GM12892 (cell line): ENCODE measurements at places on chromosomes 16 and 17.

GRCh38 chr16:74650966-74651567, 15.6 kb downstream of the RFWD3 start:
- no peak for DNase-seq

DNA sequence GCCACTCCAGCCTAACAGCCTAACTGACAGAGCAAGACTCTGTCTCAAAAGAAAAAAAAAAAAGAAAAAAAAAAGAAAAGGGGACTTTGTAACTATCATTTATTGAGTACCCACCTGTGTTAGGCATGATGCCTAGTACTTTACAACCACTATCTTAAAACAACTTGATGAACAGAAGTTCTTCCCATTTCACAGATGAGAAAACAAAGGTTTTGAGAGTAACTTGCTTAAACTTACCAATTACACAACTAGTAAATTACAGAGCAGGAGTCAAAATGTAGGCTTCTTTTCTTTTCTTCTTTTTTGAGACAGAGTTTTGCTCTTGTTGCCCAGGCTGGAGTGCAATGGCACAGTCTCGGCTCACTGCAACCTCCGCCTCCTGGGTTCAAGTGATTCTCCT, 96.8 kb upstream of the CORO6 start:
- DNase-seq: no peak

- DNase-seq: peak; percentile 73
Observed at GRCh38 chr16:642189-643049, 791 bp downstream of the MCRIP2 start.

DNA sequence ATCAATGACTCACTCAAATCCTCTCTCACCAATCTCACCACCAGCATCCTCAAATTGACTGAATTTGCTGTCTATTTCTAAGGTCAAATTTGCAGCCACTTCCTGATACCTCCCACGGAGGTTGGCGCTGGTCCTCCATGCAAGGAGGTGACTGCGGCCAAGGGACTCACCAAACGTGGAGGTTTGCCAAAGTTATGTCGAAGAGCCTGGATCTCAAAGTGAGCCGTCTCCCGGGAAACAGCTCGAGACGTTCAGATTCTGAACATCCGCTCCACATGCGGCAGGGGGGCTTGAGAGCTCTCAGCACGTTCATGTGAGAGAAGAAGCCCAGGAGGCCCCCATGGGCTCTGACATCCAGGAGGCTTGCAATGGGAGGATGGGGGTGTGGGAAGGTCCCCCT, 22.6 kb downstream of the LGALS3BP start:
- no peak for DNase-seq

DNA sequence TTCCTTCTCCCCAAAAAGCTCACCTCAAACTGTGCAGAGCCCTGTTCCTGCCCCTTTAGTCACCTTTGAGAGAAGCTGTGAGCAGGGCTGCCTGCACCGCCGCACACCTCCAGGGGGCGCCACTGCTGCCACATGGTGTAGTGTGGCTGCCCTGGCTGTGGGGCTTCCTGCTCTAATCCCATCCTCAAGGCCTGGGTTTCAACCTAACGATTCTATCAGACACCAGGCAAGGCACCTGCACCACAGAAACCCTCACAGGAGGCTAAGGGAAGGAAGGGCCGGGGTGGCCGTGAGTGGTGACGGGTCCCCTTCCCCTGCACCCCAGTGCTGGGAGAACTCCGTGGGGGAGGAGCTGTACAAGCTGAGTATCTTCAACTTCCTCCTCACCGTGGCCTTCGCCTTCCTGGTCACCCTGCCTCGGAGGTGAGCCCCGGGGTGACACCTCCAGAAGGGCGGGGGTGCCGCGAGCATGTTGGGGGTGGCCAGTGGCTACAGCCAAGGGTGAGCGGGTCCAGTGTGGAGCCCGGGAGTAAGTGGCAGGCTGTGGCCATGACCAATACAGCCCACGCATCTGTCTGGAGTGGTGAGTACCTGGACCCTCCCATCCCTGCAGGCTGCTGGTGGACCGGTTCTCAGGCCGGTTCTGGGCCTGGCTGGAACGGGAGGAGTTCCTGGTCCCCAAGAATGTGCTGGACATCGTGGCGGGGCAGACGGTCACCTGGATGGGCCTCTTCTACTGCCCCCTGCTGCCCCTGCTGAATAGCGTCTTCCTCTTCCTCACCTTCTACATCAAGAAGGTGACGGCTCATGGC, 7.0 kb downstream of the TMC8 start:
- no peak for DNase-seq

- no peak for DNase-seq
Observed at GRCh38 chr17:80468242-80468641, 8.2 kb downstream of the NPTX1 start.

DNA sequence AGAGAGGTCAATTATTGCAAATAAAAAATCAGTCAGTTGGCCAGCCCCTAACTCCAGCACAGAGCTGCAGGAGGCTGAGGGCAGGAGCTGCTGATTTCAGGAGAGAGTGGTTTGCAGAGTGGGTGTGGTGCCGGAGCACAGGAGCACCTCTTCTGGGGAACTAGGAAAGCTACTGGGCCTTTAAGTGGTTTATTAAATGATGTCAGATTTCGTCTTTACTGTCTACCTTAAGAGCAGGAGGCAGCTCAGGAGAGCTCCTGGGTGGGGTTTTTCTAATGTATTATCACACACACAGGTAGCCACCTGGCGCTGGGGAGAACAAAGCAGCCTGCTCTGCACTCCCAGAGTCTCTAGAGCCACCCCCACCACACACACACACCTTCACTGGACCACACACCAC, 11.5 kb upstream of the HAS3 start:
- no peak for DNase-seq

DNA sequence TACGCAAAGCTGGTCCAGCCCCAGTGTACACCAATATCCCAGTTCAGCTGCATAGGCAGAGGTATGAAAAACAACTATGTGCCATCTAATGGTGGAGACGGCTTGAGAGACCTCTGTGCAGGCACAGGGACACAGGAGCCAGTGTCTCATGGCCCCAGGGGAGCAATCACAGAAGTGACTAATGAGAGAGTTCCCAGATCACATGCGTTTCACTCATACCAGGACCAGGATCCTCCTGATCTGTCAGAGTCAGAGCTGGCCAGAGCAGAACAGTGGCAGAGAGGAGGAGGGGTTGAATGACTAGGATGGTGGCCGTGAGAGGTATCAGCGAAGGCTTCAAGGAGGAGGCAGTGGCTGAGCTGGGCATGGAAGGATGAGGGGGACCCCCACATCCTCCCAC, 41.1 kb downstream of the TMEM132E start:
- no peak for DNase-seq

DNA sequence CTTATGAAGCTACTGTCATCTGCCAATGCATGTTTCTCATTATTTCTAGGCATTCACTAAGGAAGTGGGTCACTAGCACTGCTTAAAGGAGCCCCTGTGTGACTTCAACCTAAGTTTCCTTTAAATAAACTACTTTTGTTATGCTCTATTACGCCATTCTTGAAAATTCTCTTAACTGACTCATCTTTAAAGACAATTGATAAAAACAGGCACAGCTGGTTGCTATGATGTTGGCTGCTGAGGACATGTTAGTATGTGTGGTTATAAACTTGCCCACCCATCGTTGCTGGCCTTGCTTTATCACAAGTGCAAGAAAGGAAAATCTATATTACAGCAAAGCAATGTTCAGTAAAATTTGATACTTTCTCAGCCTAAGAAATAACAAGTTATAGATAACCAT, 75.8 kb upstream of the CNTNAP4 start:
- no peak for DNase-seq

DNA sequence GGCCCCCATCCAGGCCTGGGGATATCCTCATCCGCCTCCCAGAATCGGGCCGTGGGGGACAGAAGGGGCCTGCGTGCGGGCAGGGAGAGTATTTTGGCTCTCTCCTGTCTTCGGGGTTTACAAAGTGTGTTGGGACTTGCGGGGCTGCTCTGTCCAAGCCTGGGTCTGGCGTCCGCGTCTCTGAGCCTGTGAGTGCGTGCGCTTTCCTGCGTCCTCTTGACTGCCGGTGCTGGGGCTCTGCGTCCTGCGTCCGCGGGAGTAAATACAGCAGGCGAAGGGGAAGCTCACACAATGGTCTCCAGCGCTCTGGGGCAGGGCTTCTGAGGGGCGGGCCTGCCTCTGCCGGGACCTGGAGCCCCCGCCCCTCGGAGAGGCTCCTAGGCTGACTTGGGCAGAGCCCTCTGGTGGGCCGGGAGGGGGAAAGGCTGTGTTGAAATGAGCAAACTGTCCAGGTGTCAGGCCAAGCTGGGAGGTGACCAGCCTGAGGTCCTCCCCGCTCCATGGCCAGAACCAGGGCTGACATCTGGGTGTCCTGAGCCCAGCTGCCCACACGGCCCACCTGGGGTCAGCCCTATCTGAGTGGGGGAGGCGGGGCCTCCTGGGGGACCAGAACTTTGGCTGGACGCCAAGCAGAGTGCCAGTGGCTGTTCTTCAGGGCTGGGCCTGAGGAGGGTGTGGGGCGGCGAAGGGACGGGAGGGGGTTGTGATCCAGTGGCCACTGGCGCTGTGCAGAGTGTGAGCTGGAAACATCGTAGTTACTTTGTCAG, 233.6 kb downstream of the SEC14L1 start:
- peak; percentile 61 for DNase-seq

DNA sequence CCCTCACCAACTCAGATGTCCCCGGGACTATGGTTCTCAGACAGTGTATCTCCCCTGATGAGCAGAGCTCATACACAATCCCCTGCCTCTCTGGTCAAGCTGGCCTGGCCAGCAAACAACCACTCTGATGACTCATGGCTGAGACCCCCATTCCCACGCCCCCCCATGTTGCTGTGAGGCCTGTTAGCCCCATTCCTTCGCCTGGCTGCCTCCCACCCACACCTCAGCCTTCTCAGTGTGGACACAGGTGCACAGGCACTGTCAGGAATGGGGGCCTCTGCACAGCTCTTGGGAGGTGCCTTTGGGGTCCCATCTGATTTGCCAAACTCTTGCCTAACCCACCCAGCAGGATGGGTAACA, 80.2 kb downstream of the CNGB1 start:
- DNase-seq: no peak

DNA sequence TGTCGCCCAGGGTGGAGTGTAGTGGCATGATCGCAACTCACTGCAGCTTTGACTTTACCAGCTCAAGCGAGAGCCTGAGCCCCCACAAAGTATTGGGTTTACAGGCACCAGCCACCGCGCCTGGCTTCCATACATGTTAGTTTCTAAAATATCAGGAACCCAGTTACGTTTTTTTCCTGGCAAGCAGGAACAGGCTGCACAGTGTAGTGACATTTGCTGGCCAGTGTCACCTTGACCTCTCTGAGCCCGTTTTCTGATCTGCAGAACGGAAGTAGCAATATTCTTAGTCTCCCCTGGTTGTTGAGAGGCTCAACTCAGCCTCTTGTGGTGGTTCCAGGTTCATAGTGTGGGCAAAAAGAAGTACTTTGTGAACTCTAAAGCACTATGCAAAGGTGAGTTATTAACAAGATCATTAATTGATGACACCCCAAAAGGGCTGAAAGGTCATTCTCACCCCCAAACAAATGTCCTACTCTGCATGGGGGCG, 15.6 kb downstream of the IGF2BP1 start:
- DNase-seq: no peak

- no peak for DNase-seq
Observed at GRCh38 chr16:66621973-66622372, 17.5 kb downstream of the CMTM3 start.

DNA sequence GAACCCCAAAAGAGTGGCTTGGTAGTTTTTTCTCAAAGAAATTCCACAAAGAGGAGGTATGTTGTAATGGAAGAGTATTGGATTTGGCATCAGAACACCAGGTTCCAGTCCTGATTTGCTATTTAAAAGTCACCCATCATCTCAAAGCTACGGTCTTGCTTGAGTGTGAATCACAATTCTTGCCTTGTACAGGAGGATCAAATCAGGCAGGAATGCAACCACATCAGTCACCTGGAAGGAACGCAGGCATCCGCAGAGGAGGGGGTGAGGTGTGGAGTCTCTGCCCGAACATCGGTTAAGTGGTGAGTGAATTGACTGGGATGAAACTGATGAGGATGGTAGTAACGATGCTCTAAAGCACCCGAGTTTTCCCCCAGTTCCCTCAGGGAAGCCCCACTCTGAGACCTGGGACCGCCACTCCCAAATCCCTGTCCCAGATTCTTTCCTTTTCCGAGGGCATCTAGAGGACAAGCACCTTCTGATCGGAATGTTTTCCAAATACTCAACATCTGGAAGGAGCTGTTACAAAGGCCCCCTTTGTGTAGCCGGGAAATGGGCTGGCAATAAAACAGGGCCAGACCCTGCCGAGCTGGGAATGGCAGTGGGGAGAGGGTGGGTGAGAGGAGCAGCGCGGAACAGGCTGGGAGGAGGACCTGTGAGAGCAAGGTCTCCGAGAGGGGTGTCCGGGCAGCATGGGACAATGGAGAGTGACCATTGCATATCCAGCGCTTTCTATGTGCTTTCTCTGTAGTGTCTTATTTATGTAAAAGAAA, 469.6 kb downstream of the SLC39A11 start:
- no peak for DNase-seq

DNA sequence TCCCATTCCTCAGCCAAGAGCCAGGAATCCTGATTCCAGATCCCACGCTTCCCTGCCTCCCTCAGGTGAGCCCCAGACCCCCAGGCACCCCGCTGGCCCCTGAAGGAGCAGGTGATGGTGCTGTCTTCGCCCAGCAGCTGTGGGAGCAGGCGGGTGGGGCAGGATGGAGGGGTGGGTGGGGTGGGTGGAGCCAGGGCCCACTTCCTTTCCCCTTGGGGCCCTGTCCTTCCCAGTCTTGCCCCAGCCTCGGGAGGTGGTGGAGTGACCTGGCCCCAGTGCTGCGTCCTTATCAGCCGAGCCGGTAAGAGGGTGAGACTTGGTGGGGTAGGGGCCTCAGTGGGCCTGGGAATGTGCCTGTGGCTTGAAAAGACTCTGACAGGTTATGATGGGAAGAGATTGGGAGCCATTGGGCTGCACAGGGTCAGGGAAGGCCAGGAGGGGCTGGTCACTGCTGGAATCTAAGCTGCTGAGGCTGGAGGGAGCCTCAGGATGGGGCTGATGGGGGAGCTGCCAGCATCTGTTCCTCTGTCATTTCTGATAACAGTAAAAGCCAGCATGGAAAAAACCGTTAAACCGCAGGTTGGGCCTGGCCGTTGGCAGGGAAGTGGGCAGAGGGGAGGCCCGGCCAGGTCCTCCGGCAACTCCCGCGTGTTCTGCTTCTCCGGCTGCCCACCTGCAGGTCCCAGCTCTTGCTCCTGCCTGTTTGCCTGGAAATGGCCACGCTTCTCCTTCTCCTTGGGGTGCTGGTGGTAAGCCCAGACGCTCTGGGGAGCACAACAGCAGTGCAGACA, at the start of gene SPN:
SPN (plus strand) TSS at position 232 of the 791 bp plus-strand sequence; CDS start at position 714, 482 bp downstream.
- peak; percentile 74 for DNase-seq

GRCh38 chr16:30417529-30418349, 10.3 kb downstream of the ZNF771 start:
- DNase-seq: peak; percentile 88
